ENCODE measurements at places on chromosomes 6 and 20. TPM values are rescaled to one million over a fixed set of nuclear protein-coding genes. Genes with fewer than 3 reads are reported as not detected.

GRCh38 chr20:53138454-53139262 is 166.5 kb downstream of the TSHZ2 start:
- H3K4me1 ChIP-seq = no peaks in the 10 kb centered on the region
- no peaks in the 10 kb centered on the region for H3K36me3 ChIP-seq
- no peak for DNase-seq
- no peaks in the 10 kb centered on the region for H3K27me3 ChIP-seq

- H3K4me1 ChIP-seq = no peaks in the 10 kb centered on the region
- H3K4me3 ChIP-seq = no peak overlapping the region
- no peak overlapping the region for H3K27ac ChIP-seq
Observed at GRCh38 chr20:17762243-17762872, 62.6 kb downstream of the BANF2 start.

DNA sequence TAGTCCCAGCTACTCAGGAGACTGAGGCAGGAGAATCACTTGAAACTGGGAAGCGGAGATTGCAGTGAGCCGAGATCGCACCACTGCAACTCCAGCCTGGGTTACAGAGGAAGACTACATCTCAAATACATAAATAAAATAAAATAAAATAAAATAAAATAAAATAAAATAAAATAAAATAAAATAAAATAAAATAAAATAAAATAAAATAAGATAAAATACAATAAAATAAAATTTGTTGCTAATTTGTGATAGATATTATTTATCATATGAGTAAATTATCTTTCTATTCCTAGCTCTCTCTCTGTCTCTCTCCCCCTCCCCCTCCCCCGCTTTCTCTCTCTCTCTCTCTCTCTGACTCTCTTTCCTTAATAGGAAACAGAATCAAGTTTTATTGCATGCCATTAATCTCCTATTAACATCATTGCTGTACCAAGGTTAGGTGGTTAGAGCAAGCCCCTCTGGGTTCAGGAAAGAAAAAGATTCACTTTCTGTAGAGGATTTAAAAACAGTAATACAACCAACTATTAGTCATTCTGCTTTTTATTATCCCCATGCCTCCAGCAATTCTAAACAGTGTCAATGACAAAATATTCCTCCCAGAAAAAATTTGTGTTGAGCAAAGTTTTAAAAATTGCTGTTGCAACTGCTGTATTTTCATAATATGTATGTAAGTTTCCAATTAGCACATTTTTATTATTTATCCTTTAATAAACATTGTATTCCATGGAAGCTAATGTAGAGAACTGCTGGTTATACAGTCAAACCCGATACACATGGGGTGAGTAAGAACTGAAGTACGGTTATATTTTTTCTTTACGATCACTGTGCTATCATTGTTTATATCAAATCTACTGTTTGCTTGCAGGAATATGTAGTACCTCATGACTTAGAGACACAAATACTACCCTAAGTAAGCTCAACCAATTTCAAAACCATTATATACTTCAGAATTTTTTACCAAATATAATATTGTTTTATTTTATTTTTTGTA is 22.1 kb downstream of the BMP5 start:
- no peaks in the 10 kb centered on the region for H3K27me3 ChIP-seq
- no peak for DNase-seq
- no peaks in the 10 kb centered on the region for H3K4me1 ChIP-seq

The EMILIN3 gene
- total RNA-seq = 4.1 TPM

The MAFB gene
- 10.0 TPM for total RNA-seq

The PSORS1C2 gene
- not detected for total RNA-seq

The PSORS1C1 gene
- 0.83 TPM for total RNA-seq

Measured in uterus (tissue), 4 donors.